ENCODE measurements at places on chromosomes 12 and 14.

GRCh38 chr14:89348722-89349121 lies 68.3 kb downstream of the FOXN3 start:
- DNase-seq: no peak

- no peak for DNase-seq
Observed at GRCh38 chr12:12791756-12792369, 6.4 kb downstream of the APOLD1 start.

DNA sequence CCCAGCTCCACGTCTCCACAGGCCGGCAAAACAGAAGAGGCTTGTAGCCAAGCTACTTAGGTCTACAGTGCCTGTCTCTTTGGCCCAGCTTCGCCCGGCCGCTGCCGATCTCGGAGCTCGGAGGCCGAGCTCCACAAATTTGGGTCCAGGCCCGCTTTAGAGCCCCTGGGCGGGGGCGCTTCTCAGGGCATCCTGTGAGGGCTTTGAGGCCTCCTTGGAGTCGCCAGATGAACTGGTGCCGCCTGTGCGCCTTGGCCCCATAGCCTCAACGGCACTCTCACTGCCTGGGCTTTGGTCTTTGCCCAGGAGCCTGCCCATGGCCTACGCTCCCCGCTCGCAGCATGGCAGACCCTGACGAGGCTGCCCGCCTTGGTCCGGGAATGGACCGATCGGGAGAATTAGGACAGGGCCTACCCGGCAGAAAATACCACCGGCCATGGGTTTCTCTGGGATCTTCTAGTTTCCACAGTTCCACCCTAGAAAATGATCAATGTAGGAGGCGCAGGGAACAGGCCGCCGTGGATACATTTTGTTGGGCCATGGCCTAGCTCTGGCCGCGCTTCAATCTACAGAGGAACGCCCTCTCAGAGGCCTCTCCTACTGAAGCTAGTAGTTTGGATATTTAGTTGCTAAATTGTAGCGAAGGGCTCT lies 953 bp upstream of the NKX2-8 start:
- DNase-seq: no peak

DNA sequence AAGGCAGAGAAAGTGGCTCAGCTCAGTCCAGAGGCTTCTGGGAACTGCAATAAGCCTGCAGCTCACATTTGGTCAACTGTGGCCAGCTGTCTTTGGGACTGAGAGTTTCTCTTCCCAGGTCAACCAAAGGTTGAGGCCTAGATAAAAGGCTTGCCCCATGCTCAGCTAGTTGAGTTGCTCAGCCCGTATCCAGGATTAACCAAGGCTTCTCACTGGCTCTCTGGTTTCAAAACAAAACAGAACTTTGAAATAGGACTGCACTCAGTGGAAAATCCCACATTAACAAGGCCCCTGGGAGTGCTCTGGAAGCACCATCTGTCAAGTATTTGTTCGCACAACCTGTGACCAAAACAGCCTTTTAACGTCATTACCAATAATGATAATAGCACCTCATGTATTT lies 40.3 kb upstream of the NUAK1 start:
- DNase-seq: no peak

GRCh38 chr14:47332106-47332505 lies 343.3 kb downstream of the MDGA2 start:
- DNase-seq: no peak

- DNase-seq: no peak
Observed at GRCh38 chr14:50805396-50805795, 25.6 kb downstream of the NIN start.

DNA sequence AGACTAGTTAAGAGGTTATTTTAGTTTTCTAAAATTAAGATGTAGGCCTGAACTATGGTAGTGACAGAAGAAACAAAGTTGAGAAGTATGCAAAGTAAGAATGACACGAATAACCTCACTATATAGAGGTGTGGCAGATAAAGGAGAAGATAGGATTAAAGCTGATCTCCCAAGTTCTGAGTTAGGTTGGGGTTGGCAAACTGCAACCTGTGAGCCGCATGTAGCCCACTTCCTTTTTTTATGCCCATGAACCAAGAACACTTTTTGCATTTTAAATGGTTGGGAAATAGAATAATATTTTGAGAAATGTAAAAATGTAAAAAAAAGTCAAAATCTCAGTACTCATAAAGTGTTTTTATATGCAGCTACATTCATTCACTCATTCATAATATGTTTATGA lies 34.3 kb downstream of the KTN1 start:
- DNase-seq: no peak

- no peak for DNase-seq
Observed at GRCh38 chr12:89538897-89539296, 13.1 kb upstream of the POC1B start.

DNA sequence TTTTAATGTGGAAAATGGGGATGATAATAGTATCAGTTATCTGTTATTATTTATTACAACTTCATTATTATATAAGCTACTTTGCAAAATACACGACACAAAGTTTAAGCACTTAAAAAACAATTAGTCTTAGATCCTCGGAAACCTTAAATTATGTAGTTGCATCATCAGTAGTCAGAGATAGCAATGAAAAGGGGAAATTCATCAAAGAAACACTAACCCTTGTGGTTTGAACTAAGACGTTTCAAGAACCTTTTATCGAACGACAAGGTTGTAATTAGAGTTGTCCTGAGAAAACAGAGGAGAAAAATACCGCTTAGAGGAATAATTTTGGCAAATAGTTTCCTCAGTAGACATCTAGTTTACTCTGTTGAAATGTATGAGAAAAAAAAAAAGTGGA lies 198.5 kb downstream of the PTPRO start:
- no peak for DNase-seq

DNA sequence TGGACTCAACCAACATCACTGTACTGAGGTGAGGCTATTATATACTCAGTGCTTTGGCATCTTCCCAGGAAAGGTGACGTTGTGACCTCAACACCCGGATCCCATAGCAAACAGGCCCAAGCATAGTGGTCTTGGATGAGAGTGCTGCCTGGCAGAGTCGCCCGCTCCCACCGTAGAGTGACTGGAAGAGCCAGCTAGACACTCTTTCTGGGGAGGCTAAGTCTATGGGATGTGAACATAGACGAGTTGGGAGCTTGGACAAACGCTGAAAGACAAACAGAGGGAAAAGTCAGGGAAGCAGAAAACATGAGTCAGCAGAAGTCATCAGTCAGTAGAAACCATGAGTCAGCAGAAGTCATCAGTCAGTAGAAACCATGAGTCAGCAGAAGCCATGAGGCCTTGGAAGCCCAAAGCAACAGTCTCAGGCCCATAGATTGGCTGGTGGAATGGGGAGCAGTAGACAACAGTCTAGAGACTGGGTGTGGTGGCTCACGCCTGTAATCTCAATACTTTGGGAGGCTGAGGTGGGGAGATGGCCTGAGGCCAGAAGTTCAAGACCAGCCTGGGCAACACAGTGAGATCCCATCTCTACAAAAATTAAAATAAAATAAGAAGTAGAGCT lies 66.4 kb upstream of the MAP1LC3B2 start:
- DNase-seq: no peak

DNA sequence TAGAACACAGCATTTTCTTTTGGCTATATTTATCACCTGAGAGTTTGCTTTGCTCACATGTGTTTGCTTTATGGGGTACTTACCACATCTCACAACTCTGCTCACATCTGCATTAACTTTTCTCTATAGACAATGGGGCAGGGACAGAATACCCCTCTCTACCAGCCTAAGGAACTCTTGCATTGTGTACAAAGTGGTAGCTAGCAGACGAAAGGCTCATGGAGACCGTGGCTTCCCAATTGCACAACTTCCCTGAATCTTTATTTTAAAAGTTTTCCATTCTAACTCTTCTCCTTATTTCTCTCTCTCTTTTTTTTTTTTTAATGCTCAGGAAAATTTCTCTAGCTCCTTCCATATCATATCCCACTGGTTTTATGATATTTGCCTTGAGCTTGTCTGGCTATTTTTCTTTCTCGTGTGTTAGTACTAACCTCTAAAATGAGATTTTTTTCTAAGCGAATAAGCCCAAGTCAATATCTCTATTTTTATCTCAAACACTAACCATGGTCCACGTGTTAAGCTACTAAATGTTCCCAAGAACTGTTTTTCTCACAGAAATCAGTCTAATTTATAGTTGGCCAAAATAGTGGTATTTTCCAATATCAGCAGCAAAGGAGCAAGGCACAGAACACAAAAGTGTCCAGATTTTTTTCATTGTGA lies 155.2 kb downstream of the STXBP6 start:
- DNase-seq: no peak

DNA sequence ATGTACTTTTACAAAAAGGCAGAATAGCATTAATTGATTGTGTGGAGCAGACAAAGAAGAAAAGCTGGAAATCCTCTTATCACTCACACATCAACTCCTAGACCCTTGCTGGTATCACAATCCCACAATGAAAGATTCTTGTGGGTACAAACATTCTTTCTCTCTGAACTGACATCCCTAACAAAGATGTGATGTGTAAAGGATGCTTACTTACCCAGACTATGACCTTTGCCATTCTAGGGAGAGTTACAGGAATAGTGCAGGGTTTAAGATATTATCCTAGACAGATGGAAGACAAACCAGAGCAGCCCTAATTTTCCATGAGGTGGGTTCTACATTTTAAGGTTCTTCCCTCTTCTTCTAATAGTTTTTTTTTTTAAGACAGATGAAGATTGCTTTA lies 60.4 kb upstream of the SLC6A15 start:
- no peak for DNase-seq

DNA sequence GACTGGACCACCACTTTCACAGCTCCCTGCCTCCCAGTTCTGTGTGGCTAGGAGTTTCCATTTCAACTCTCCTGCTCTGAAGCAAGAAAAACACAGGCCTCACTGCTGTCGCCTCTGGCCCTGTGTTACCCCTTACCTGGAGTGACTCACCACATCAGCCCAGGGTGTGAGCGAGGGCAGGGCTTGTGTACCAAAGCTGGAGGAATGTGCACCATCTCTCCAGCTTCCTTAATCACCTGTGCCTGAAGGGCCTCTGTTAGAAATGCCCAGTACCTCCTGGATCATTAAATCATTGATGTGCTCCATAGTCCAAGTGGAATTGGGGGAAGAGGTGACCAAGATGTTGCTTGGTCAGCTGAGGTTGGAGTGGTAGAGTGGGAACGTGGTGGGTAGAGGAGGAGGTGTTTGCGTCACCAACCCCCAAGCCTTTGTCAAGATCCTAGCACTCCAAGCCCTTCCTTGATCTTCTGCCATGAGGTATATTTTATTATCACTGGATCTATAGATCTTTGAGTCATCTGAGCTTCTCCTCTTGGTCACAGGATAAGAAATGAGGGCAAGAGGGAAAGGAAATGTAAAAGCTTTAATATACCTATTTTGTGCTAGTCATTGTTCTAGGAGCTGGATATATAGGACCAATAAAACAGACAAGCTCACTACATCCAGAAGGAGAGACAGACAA lies 51.3 kb downstream of the SSPN start:
- DNase-seq: no peak

DNA sequence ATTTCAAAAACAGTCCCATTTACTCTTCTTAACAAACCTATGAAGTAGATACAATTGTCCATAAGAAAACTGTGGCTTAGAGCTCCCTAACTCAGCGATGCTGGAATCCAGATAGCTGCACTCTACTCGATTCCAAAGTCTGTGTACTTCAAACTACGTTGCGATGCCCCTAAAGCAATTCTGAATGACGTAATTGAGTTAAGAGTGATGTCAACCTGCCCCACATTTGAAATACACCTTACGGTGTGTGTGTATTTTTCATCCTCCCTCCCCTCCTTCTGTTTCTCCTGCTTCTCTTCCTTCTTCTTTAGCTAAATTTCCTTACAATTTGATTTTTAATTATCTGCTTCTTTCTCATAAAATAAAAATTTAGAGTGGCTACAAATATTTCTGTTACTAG lies 31.9 kb upstream of the RAP1B start:
- no peak for DNase-seq

- DNase-seq: peak; percentile 35
Observed at GRCh38 chr12:127179176-127179575, 1087.8 kb upstream of the TMEM132C start.

DNA sequence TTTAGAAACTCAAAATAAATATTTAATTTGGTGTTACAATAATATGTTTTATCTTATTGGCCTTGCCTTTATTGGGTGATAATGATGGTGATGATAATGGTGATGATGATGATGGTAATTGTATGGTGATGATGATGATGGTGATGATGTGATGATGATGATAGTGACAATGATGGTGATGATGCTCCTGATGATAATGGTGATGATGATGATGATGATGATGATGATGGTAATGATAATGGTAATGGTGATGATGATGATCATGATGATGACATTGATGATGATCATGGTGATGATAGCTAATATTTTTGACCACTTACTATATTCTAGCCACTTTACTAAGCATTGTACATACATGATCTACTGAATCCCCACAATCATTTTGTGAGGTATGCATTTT lies 1548.6 kb upstream of the TMEM132C start:
- DNase-seq: no peak

DNA sequence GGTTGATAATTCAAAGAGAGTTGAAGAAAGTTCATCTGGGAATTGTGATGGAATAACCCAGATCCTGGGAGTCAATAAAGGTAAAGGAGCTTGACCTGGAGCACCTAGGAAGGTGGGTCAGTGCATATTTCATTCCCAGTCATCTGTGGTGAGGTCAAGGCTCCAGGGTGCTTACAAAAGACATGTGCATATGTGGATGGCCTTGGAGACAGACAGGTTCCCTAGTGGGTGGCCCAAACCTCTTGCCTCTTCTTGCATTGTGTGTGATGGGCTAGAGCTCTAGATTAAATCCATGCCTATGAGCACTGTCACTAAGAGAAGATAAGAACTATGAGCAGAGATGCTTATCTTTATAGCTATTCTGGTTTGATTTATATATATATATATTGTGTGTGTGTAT lies 75.5 kb upstream of the CISTR start:
- DNase-seq: no peak

DNA sequence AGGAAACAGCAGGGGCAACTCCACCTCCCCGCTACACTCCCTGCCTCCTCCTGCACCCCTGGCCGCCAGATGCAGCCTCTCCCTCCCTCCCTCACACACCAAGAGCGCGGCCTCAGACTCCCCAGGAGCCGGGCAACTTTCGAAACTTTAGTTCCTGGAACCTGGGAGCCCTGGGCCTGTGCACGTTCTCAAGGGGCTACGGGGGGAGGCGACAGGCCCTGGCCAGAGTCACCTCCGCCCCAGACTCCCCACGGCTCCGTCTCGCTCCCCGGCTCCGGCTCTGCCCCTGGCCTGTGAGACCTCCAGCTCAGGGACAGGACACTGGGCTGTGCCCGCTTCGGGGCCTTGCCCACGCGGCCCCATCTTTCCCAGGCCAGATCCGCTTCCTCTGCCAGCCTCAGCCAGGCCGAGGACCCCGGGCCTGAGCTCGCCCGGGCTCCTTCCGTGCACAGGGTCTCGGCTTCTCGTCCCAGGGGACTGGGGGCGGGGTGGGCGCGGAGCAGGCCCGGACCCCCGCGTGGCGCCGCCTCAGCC lies 5.5 kb downstream of the AMN start:
- no peak for DNase-seq

All from GM04503 (cell line).